ENCODE measurements at places on chromosomes 7 and 10.

GRCh38 chr10:11089272-11089671 lies 71.6 kb downstream of the CELF2 start:
- DNase-seq: no peak

DNA sequence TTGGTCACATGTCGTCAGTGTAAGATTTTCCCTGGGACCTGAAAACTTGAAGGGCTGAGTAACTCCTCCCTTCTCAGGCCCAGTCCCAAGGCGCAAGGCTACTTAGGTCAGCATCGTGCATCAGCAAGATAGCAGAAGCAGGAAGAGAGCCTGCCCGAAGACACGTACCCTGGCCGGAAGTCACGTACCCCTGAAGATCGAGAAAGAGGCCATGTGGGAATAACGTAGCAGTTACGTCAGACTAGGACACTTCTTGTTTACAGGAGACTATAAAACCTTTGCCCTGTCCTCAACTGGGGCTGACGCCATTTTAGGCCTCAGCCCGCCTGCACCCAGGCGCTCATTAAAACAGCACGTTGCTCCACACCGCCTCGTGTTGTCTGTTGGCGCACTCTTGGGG lies 114.3 kb upstream of the GALNT17 start:
- DNase-seq: no peak

DNA sequence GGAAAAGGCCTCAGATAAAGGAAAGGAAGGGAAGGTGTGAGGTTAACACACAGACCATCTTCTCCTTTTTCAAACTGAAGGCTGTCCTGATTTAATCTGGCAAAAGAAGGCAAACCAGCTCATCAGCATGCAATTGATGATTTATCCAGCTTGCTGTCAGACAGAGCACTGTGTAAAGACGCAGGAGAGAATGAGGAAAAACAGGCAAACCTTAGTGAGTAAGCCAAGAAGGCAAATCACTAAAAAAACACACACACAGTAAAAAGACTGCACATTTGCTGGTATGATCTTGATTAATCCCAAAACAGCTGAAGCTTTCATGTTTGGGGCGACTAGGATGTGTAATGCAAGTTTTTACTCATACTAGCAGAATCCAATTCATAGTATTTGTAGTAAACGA lies 65.8 kb upstream of the SKAP2 start:
- DNase-seq: no peak

DNA sequence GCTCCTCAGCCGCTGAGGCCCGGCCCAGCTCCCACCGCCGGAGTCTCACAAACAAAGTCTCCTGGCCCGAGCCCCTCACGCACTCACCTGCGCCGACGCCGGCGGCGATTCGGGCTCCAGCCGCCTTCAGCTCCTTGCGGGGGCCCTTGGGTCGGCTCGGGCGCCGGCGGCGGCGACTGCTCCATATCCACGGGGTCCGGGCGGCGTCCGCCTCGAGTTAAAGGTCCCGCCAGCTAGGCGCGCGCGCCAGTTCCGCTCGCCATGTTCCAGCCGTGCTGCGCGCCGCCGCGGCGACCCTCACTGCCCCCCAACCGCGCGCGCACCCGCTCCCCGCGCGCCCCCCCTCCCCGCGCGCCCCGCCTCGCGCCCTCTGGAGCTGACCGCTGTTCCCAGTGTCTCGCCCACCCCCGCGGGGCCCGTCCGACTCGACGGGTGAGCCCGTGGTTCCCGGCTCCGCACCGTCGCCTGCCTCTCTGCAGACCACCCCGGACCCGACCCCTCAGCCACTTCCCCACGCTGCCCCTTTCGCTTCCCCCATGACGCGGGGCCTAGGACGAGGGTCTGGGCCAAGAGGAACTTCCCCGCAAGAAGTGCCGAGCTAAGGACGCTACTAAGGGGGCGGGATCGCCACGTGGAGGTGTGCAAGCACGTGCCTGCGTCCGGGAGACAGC lies 396.1 kb downstream of the ZNF33B start:
- no peak for DNase-seq

GRCh38 chr10:100020886-100021253 lies 11.1 kb upstream of the DNMBP start:
- no peak for DNase-seq

- DNase-seq: no peak
These were observed 28.0 kb downstream of the PRPF18 start for GRCh38 chr10:13614530-13615332.

DNA sequence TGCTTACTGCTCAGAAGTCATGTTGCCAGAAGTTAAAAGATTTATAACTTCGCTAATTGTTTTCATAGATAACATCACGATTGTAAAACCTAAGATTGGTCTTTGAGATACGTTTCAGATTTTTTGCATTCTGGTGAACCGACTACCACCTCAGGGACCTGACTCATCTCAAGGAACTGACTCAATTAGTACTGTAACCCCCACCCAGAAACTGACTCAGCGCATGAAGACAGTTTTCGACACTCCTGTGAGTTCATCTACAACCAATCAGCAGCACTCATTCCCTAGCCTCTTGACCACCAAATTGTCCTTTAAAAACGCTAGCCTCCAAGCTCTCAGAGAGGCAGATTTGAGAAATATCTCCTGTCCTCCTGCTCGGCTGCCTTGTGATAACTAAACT lies 72.3 kb downstream of the ELMO1 start:
- DNase-seq: no peak

All from caudate nucleus (tissue), 63 donors.